ENCODE measurements at places on chromosomes 2 and 18.
A peak's percentile ranks its signal among the peaks of the same experiment; 100 is the strongest.

GRCh38 chr2:182672466-182673165, 43.4 kb upstream of the DNAJC10 start:
- DNase-seq = peak; percentile 31

DNA sequence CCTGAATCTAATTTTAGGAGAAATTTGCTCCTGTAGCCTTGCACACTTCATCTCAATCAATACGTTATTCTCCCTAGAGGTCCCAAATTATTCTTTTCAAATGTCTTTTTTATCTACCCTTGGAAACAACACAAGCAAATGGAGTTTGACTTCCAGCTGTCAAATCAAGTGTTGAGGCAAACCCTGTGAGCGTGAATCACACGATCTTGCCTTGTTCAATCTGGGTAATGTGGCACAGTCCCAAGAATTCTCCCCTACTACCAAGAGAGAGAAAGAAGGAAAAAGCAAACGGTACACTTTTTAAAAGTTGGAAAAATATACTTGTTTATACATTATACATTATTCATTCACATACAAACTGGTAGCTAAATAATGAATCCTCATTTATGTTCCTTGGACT, 2035.3 kb upstream of the CELF4 start:
- DNase-seq = no peak

GRCh38 chr2:133733901-133734255, 165.6 kb upstream of the NCKAP5 start:
- peak; percentile 83 for DNase-seq

DNA sequence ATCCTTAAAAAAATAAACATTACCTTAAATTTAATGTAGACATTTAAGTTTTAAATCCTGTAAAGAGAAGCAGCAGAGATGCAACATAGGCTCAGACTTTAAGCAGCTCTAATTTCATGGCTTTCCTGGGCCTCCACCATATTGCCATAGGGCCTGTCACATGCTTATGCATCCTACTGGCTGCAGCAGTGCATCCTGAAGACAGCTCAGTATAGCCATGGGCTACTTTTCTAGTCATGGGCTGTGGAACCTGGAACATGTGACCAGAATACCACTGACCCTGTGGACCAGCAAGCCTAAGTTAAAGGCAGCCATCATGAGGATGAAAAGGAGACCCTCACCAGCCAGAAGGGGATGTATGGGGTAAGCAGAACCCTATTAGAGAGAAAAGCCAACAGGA, 10.7 kb downstream of the RMP24 start:
- no peak for DNase-seq

- peak; percentile 70 for DNase-seq
Measured at GRCh38 chr2:203650860-203651613, 55.4 kb upstream of the CD28 start.

DNA sequence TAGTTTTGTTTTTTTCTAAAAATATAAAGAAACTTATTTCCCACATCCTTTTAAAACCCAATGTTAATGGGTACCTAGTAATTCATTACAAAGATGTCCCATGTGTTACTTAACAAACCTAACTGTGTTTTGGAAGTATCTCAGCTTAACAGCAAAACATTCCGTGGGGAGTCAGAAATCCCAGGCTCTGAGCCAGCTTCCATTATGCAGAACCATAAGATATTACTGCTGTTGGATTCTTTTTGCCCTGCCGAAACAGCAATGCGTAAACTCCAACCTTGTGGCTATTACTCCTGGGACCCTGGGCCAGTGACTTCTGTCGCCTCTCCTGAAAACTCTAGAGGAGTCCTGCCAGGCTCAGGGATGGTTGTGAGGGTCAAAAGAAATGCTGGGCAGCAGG, 174.1 kb downstream of the UXS1 start:
- peak; percentile 6 for DNase-seq

DNA sequence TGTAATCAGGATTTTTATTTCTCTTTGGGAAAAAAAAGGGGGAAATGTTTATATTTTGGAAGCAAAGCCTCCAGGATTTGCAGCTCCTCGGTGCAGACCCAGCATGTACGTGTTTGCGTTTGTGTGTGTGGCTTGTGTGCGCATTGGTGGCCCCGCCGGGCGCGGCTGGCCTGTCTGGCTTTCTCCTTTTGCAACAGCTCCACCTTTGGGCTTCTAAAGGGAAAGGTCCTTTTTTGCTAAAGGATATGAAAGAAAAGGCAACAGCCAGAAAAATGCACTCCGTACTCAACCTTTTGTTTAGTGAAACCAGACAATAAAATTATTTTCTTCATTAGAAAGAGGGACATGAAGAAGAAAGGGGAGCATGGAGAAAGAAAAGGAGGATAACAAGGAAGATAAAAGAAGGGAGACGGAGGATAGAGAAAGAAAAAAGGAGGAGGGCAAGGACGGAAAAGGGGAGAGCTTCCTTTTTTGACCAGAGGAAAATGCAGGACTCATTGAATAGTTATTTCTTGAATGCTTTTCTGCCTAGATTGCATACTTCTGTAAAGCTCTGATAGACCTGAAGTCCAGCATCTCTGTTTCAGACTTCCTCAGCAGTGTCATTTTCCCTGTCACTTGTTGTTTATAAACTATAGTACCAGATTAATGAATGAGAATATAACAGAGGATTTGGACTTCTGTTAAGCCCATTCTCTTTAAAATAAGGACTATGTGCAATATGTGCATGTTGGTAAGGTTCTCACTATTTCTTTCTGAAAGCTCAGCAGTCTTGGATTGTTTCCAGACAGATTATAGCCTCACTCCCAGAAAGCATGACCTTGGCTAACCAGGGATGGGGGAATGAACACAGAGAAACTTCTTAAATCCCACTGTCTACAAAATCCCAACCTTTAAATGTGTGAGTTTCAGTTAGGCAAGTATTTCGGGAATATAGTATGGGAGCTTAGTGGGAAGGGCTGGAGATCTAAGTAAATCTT, 563.1 kb upstream of the PIK3C3 start:
- DNase-seq = peak; percentile 51

GRCh38 chr2:28326881-28327505, 65.7 kb upstream of the FOSL2 start:
- DNase-seq = peak; percentile 43

GRCh38 chr2:128668946-128669345, 350.3 kb upstream of the HS6ST1 start:
- DNase-seq = no peak

DNA sequence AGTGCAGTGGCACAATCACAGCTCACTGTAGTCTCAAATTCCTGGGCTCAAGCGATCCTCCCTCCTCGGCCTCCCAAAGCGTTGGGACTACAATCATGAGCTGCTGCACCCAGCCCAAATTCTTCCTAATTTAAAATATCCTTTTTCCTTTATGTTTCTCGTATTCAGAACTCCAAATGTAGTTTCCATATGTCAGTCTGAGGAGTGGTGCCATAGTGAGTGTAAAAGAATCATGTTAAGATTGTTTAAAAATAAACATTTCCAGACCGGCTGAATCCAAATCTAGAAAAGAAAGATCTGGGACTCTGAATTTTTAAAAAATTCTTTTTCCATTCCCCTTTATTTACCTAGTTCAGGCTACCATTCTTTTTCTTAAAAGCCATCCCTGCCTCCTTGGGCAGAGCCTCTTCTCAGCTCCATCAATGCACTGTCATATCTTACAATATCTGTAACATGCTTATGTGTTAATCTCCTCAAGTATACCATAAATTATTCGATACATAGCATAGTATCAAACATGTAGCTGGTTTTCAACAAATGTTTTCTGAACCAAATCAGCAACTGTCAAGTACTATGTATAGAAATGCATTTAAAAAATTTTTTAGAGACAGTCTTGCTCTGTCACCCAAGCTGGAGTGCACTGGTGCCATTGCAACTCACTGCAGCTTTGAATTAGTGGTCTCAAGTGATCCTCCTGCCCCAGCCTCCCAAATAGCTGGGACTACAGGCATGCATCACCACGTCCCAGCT, 31.3 kb downstream of the PTPN2 start:
- no peak for DNase-seq

- no peak for DNase-seq
Measured at GRCh38 chr2:159096901-159097300, 128.5 kb downstream of the TANC1 start.

- no peak for DNase-seq
Measured at GRCh38 chr18:52963481-52963880, 623.5 kb downstream of the DCC start.

DNA sequence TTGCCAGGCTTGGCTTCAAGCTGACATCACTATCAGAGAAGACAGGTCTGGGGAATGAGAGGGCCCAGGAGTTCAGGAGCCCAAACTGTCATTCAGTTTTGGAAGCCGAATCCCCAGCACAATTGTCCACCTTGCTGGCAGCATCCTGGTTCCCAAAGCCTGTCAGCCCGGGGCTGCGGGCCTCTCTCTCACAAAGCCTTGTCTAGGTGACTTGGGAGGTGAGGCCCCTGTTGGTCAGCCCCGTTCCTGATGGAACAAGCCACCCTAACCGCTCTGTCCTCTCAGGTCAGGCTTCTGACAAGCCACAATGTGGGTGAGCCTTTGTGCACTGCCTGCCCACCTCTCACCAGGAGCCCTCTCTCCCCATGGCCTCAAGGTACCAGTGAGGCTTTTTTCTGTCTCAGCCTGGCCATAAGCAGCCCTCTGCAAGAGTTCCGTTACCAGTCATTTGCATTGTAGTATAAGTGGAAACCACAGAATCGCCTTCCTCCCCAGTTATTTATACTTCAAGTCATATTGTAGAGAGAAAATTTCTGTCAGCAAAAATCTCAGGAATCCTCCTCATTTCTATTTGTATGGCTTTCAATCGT, 100.6 kb downstream of the MSH2 start:
- DNase-seq = no peak

- DNase-seq = no peak
Measured at GRCh38 chr18:74416124-74416523, 41.0 kb downstream of the DIPK1C start.

DNA sequence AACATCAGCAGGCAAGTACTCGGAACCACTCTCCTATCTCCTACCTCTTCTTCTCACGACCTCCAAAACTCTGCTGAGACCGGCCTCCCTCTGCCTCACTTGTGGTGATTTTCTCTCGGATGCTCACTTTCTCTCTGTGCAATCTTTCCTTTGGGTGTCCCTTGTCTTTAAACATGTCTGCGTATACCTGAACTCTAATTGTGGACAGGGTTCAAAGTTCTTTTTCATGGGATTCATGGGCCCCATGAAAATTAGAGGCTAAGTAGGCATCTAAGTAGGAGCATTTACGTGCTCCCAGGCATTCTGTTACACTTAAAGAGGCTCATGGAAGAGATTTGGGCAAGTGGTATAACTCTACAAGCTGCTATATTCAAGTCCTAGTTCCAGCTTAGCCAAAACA, 2.1 kb upstream of the PPP1CB start:
- no peak for DNase-seq

GRCh38 chr2:45833301-45833967, 182.0 kb downstream of the PRKCE start:
- DNase-seq = no peak

DNA sequence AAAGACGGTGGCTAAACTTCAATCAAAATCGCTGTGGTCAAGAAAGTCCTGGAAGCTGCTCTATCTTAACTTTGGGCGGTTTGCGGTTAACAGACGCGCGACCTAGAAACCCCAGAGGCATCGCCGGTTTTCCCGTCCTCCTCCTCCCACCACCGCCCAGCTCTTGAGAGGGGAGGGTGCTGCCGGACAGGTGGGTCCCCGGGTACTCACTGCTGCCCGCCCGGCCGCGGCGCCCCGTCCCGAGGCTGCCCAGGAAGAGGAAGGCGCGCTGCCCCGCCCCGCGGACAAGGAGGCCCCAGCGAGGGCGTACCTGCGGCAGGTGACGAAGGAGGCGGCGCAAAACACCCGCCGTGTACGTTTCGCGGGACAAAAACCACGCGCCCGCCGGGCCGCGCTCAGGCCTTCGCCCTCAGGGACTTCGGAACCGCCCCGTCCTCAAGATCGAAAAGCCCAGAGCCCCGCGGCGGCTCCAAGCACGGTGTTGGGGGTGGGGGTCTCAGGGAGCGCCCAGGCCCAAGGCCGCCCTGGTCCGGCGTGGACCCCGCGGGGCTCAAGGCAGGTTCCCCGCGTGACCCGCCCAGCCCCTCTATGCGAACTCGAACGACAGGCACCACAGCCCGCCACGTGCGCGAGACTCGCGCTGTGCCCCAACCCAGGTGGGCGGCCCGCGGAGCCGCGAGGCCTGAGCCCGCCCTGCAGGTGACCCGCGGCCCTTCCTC, at the start of gene SH3YL1:
SH3YL1 (minus strand) TSS at position 259 of the 719 bp plus-strand sequence; CDS start at position 211, 48 bp downstream.
- DNase-seq = no peak

DNA sequence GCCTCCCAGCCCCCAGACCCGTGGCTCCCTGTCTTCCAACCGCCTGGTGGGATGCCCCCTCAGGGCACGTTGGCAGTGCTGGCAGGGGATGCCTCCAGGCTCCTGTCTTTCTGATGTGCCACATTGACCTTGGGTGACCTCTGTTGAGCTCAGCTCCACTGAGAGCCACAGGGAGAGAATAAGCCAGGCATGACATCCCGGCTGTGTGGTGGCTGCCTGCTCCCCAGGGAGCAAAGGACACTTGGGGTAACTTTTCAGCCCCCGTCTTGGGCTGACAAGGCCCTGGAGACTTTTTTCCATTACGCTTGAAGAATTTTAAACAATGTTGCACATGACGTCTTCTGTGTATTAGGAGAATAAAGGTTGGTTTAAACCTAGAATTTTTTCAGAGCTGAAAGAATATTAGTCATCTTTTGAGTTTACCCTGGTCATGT, 246.0 kb downstream of the TSN start:
- no peak for DNase-seq

- DNase-seq = peak; percentile 86
Measured at GRCh38 chr18:9323750-9324445, 10.7 kb upstream of the TWSG1 start.

DNA sequence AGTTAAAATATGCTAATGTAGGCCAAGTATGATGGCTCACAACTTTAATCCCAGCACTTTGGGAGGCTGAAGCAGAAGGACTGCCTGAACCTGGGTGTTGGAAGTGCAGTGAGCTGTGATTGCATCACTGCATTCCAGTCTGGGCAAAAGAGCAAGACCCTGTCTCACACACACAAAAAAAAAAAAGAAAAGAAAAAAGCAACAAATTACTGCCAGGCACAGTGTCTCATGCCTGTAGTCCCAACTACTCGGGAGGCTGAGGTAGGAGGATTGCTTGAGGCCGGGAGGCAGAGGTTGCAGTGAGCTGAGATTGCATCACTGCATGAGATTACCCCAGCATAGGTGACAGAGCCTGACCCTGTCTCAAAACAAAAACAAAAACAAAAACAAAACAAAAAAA, 110.6 kb downstream of the PRELID3A start:
- peak; percentile 52 for DNase-seq

- DNase-seq = no peak
Measured at GRCh38 chr18:41227993-41228392, 727.0 kb upstream of the PIK3C3 start.

- no peak for DNase-seq
Measured at GRCh38 chr18:37956902-37957301, 391.3 kb upstream of the CELF4 start.

GRCh38 chr2:191014653-191015020, 666 bp upstream of the STAT1 start:
- no peak for DNase-seq

GRCh38 chr2:113283704-113284284, 5.1 kb upstream of the PAX8 start:
- peak; percentile 94 for DNase-seq

- DNase-seq = no peak
Measured at GRCh38 chr2:74079522-74080341, 68.0 kb downstream of the BOLA3 start.

GRCh38 chr2:239042046-239042445, 194.2 kb downstream of the TWIST2 start:
- DNase-seq = no peak

GRCh38 chr2:59774821-59775433, 778.5 kb downstream of the BCL11A start:
- no peak for DNase-seq

Data from AG10803 (cell line).